ENCODE measurements at places on chromosomes 13 and 19. TPM values are rescaled to one million over a fixed set of nuclear protein-coding genes. Genes with fewer than 3 reads are reported as not detected.

The FCAR gene
- total RNA-seq: 0.65 TPM

DNA sequence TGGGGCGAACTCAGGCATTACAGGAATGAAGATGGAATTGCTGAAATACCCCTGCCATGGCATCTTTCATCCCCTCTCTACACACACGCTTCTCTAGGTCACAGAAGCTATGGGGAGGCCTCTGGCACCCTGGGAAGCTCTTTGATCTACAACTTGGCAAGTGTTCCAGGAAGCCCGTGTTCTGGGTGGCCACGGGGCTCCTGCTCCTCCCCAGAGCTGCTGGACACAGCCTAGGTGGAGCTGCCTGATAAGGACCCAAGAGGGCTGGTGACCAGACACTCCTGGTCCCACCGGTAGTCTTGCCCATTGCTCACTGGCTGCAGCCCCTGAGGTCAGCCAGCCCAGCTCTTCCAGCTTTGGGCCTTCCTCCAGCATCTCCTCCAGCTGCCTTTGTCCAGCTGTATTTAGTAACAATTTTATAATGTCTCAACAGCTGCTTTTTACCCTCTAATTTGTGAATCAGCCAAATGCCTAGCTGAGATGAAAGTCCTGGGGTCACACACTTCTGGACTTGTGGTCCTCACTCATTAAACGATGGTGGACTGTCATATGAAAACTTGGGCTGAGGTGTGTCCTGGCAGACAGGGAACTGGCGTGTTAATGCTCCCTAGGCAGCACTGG lies 72.8 kb upstream of the SPATA13 start:
- DNase-seq: no peak

The EXOC3L2 gene
- 1.9 TPM for total RNA-seq

The MYH14 gene
- 67.7 TPM for total RNA-seq
